Stimulated activated CD8-positive, alpha-beta memory T cell treated with anti-CD3 and anti-CD28 coated beads, Interleukin-12 subunit alpha, Interleukin-12 subunit beta, amount 100 ng/mL, for 4 hours (primary cell): ENCODE measurements at places on chromosomes 16 and 17.

DNA sequence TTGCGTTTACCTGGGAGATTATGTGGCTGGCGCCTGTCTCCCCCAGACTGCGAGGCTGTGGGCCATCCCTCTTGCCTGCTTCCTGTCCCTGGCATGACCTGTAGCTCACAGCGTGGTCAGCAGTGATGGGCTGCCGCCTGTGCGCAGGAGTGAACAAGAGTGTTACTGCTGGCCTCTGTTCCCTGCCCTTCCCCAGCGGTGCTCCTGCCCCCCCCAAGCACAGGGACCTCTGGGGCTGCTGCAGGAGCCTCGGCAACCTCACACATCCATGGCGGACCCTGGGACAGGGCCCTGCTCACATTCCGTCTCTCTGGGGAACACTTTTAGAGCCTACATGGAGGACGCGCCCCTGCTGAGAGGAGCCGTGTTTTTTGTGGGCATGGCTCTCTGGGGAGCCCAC is 10.6 kb downstream of the TSC2 start:
- DNase-seq = no peak

DNA sequence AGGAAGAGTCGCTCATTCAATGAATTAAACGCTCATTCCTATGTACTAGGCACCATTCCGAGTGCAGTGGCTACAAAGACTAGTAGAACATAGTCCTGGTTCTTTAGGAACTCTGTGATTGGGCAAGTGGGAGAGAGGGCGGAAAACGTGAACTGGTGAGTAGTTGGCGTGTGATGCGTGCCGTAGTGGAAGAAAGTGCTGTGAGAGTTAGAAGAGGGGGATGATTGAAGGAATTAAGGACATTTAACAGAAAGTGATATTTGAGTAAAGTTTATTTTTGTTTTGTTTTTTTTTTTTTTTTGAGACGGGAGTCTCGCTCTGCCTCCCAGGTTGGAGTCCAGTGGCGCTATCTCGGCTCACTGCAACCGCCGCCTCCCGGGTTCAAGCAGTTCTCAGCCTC is 7.9 kb upstream of the SLFN14 start:
- DNase-seq = no peak

DNA sequence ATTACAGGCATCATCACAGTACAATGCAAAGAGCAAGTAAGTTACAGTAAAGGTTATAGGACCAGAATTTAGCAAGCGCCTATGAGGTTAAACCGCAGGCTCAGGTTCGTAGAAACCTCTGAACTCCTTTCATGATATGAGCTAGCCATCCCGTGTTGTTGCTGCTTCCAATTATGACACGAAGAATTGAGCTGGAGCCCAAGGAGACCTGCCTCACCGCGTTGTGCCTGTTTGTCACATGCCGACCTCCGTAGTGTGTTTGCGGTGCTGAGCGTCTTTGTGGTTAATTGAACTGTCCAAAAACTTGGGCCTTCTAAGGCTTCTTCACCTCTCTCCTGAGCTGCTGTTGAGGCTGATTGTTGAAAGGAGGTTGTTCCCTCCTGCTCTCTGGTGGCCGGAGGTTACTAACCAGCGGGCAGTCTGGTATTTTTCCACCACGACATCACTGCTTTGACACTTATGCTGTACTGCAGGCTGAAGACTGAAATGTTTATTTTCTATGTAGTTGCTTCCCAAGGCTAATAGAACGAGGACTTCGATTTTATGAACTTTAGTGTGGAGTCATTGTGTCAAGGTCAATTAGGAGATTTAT is 67.5 kb downstream of the SEC14L1 start:
- DNase-seq = no peak

GRCh38 chr17:19672009-19672750 is 23.6 kb downstream of the ALDH3A2 start:
- no peak for DNase-seq

DNA sequence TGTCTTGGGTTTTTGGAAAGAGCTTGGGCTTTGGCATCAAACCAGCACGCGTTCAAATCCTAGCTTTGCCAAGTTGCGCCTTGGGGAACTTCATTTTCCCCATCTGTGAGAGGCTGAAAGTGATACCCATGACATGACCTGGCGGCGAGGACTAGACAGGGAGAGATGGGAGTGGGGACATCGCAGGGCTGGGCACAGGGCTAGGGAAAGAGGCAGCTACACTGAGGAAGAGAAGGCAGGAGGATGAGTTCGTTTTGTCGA is 202.9 kb downstream of the IRF8 start:
- DNase-seq = no peak
